Hair follicle dermal papilla cell (primary cell): ENCODE measurements at places on chromosomes 3 and 15. TPM values are rescaled to one million over a fixed set of nuclear protein-coding genes. Genes with fewer than 3 reads are reported as not detected.

ANKRD34C gene
- not detected in 2 replicates for total RNA-seq

MYL3 gene
- total RNA-seq, result 2.3 and 9.2 TPM in 2 replicates

MME gene
- total RNA-seq, result 1,376 and 1,611 TPM in 2 replicates

ALDH1L1 gene
- total RNA-seq, result 0.16 TPM in 1 of 2 replicates, not detected in the other

COL7A1 gene
- 57.8 and 66.9 TPM in 2 replicates for total RNA-seq

BTLA gene
- under 0.01 TPM in 1 of 2 replicates, not detected in the other for total RNA-seq

P2RY12 gene
- not detected in 2 replicates for total RNA-seq

MYLK gene
- total RNA-seq, result 211 and 318 TPM in 2 replicates

CCDC54 gene
- not detected in 2 replicates for total RNA-seq

SLC38A3 gene
- total RNA-seq, result not detected in 2 replicates

CLDN16 gene
- not detected in 2 replicates for total RNA-seq

DUOXA1 gene
- 0.49 and 0.97 TPM in 2 replicates for total RNA-seq

ZNF662 gene
- total RNA-seq, result 4.3 and 6.7 TPM in 2 replicates

CIDEC gene
- not detected in 2 replicates for total RNA-seq

TMEM45A gene
- 48.7 and 62.5 TPM in 2 replicates for total RNA-seq

KBTBD12 gene
- not detected in 2 replicates for total RNA-seq

FANCI gene
- 6.5 and 21.7 TPM in 2 replicates for total RNA-seq

GOLGA6L4 gene
- total RNA-seq, result 1.3 and 1.5 TPM in 2 replicates

ZNF620 gene
- total RNA-seq, result 0.61 and 0.65 TPM in 2 replicates

CHRNA5 gene
- 0.36 and 1.3 TPM in 2 replicates for total RNA-seq

OR5K2 gene
- total RNA-seq, result not detected in 2 replicates

PROS1 gene
- 7.8 and 12.0 TPM in 2 replicates for total RNA-seq
